Esophagus (tissue), 2 donors: ENCODE measurements at places on chromosomes 4 and X. TPM values are rescaled to one million over a fixed set of nuclear protein-coding genes. Genes with fewer than 3 reads are reported as not detected.

The AMOT gene
- 0.89 TPM for polyA plus RNA-seq

The TLR1 gene
- 1.2 TPM for polyA plus RNA-seq

The TRPC3 gene
- 0.04 TPM for polyA plus RNA-seq

The NEXMIF gene
- polyA plus RNA-seq, result 0.14 TPM

The SH3TC1 gene
- 19.2 TPM for polyA plus RNA-seq

The NLRP2B gene
- polyA plus RNA-seq, result not detected

The DUX4 gene
- not detected for polyA plus RNA-seq

The APEX2 gene
- 14.3 TPM for polyA plus RNA-seq

The NKX6-1 gene
- polyA plus RNA-seq, result 2.5 TPM

The PCDH7 gene
- polyA plus RNA-seq, result 3.3 TPM

The SLC26A1 gene
- 0.49 TPM for polyA plus RNA-seq

The FGF13 gene
- polyA plus RNA-seq, result 1.0 TPM

The GRK4 gene
- polyA plus RNA-seq, result 1.2 TPM

The TMPRSS11D gene
- polyA plus RNA-seq, result 178 TPM

The ASB5 gene
- polyA plus RNA-seq, result 0.94 TPM

The ODAPH gene
- not detected for polyA plus RNA-seq

The ESX1 gene
- polyA plus RNA-seq, result not detected

The RNF212 gene
- 1.7 TPM for polyA plus RNA-seq

The ZGRF1 gene
- polyA plus RNA-seq, result 2.7 TPM

The CLDN22 gene
- 0.08 TPM for polyA plus RNA-seq

The IL2 gene
- not detected for polyA plus RNA-seq

The ATOH1 gene
- 0.04 TPM for polyA plus RNA-seq

The MAPK10 gene
- 1.4 TPM for polyA plus RNA-seq

The MAGEA11 gene
- 0.04 TPM for polyA plus RNA-seq

The KIF4A gene
- 3.5 TPM for polyA plus RNA-seq

The TRO gene
- 6.0 TPM for polyA plus RNA-seq

The TEX13D gene
- polyA plus RNA-seq, result not detected

The NDP gene
- polyA plus RNA-seq, result 0.01 TPM

The OPHN1 gene
- 0.96 TPM for polyA plus RNA-seq

The GPRIN3 gene
- 0.20 TPM for polyA plus RNA-seq

The NIPAL1 gene
- polyA plus RNA-seq, result 9.2 TPM

The SLC16A2 gene
- 2.4 TPM for polyA plus RNA-seq

The NUP62CL gene
- 2.0 TPM for polyA plus RNA-seq

The MAGEB10 gene
- not detected for polyA plus RNA-seq

The DCHS2 gene
- 0.02 TPM for polyA plus RNA-seq

The ZNF81 gene
- 0.65 TPM for polyA plus RNA-seq

The GAGE12J gene
- polyA plus RNA-seq, result not detected

The COX7B gene
- 982 TPM for polyA plus RNA-seq

The ATG4A gene
- 9.6 TPM for polyA plus RNA-seq

The MAGEA2 gene
- not detected for polyA plus RNA-seq

The STK26 gene
- 6.9 TPM for polyA plus RNA-seq

The DMD gene
- polyA plus RNA-seq, result 3.6 TPM

The BST1 gene
- 1.5 TPM for polyA plus RNA-seq

The MAGED4B gene
- 1.7 TPM for polyA plus RNA-seq

The HSFX1 gene
- 1.4 TPM for polyA plus RNA-seq

The APELA gene
- not detected for polyA plus RNA-seq

The ITIH6 gene
- polyA plus RNA-seq, result not detected

The ZCCHC18 gene
- 0.51 TPM for polyA plus RNA-seq

The NCAPG gene
- polyA plus RNA-seq, result 7.0 TPM

The SYTL5 gene
- polyA plus RNA-seq, result 3.0 TPM
